ENCODE measurements at places on chromosomes 11 and 22.

- no peak for DNase-seq
Measured at GRCh38 chr11:34356913-34357700, 703 bp downstream of the ABTB2 start.

- DNase-seq = no peak
Measured at GRCh38 chr11:109968299-109968698, 124.9 kb upstream of the ZC3H12C start.

DNA sequence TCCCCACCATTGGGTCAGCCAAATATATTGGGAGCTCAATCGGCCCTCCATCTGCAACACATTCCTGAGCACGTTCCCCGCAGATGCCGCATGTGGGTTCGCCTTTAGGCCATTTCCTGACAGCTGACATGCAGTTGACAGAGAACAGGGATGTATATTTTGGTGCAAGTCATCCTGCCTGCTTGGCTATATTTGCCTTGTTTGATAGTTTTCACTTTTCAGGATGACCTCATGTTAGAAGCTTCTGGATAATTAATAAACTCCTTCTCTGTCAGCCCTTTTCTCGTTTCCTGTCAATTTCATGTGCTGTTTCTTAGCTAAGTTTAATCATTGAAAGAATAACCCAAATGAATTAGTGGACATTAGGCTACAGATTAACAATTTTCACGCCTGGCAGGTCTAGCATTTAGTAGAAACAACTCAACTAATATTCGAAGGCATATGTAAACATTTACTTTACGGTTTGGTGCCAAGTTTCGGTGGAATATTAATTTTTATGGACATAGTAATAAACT lies 105.8 kb upstream of the SLC5A12 start:
- no peak for DNase-seq

DNA sequence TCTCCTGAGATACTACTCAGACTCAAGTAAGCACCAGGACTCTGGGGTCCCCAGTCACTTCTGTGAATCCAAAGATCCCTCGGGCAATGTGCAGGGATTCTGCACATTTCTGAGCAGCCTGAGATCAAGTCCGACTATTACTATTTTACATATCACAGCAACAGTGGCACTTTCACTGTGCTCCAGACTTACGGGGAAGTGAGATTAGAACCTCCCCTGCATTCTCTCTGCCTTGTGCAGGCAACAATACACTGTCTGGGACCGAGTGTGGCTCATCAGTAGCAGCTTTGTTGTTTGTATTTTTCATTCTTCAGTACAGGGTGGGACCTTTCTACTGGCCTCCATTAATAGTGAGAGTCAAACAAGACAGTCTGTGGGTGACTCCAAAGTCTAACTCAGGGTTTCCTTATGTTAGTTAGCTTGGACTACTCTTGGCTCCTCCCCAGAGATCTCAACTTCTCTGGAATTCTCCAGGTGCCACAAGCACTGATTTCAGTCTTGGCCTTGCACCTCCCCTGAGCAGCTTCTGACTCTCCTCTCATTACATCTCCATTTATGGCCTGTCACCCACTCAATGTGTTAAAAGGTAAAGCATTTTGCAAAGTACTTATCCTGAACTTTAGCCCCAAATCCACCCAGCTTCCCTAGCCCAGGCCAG lies 76.2 kb upstream of the TOP3B start:
- DNase-seq = no peak

GRCh38 chr11:66883016-66883965 lies 26.4 kb downstream of the LRFN4 start:
- no peak for DNase-seq

DNA sequence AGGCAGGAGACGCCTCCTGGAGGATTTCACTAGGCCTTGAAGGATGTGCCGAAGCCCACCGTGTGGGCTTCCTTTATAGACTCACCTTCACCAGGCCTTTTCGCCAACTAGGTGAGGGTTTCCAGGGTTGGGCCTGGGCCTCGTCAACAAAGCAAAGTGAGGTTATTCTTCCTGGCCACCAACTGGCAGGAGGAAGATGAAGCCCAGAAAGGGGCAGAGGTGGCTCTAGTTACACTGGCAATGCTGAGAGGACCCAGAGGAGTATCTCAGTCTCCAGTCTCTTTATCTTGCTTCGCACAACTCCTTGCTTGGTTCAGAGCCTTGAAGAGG lies 404 bp upstream of the RELT start:
- DNase-seq = no peak

- DNase-seq = no peak
Measured at GRCh38 chr22:31140746-31141145, 438 bp upstream of the PLA2G3 start.

GRCh38 chr22:26259510-26259909 lies 90.2 kb downstream of the SEZ6L start:
- DNase-seq = no peak

- no peak for DNase-seq
Measured at GRCh38 chr11:130246738-130247137, 68.0 kb downstream of the ZBTB44 start.

- DNase-seq = no peak
Measured at GRCh38 chr11:64018310-64018709, 17.4 kb upstream of the FLRT1 start.

- DNase-seq = no peak
Measured at GRCh38 chr22:50674130-50674500, 1.5 kb downstream of the SHANK3 start.

DNA sequence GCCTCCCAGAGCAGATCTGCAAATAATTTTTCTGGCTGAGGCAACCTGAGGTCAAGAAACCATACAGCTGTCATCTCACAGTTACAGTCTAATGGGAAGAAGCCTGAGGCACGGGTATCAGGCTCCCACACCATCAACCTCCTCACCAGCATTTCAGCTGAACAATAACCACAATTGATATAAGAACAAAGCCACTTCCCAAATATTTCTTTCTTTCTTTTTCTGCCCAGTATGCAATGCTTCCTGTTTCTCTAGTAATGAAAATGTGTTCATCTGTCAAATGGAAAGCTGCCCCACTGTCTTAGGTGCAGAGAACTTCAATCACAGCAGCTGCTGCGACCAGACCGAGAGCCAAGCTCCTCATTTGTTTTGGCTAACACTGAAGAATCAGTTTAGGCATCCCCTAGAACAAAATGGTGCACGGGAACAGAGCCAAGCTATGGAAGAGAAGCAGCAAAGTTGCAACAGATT lies 108.4 kb downstream of the BLID start:
- no peak for DNase-seq

- DNase-seq = no peak
Measured at GRCh38 chr11:67673902-67674301, 521 bp downstream of the ALDH3B2 start.

GRCh38 chr11:102577723-102578122 lies 47.2 kb upstream of the MMP7 start:
- DNase-seq = no peak
